Ovary (tissue), 10 donors: ENCODE measurements at places on chromosomes 11 and 22. TPM values are rescaled to one million over a fixed set of nuclear protein-coding genes. Genes with fewer than 3 reads are reported as not detected.
A peak's percentile ranks its signal among the peaks of the same experiment; 100 is the strongest.

DNA sequence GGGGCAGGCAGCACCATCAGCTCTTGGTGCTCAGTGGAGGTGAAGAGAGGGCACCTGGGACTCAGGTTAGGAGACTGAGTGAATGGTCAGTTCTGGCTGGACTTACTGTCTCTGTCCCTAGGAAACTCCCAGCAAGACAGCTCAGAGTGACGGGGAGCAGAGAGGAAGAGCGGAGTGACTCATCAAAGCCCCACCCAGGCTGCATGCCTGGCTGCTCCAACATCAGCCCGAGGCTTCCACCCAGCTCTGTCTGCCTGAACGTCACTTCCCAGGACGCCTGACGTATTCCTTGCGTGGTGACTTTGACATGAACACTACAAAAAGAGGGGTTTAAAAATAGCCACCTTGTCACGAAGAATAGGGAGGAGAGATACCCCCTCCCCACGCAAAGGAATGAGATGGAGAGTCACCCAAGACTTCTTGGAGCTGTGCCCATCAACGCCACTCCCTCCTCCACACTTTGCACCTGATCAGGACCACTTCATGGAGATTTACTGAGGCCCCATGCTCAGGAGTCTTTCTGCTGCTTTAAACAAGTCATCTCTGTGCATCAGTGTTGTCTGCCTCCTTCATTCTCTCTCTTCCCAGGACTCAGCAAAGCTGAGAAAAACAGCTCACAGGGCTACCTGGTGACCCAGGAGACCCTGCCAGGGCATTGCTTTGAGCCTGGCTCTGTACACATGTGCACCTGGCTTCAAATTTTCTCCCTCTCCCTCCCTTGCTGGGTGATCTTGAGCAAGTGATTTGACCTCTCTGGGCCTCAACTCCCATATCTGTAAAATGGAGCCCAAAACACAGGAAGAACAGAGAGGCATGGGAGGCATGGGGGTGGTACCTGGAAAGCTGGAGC, 83.1 kb downstream of the MN1 start:
- peak; percentile 32 for DNase-seq

DNA sequence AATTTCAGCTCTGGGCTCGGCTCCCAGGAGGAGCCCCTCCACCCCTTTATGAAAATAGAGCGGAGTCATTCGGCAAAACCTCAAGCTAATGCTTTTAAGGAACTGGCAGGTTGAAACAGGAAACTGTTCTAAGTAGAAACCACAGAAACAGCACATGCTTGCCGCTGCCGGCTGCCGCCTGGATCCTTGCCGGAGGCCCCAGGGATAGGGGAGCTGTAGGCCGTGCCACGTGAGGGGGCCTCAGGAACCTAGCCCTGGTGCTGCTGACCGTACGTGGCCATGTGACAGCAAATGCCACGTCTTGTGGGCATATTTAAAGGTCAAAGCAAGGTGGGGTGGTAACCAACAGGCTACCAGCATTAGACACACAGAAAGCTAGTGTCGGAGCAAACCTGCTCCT, 77.9 kb upstream of the TIMP3 start:
- DNase-seq = peak; percentile 49

DNA sequence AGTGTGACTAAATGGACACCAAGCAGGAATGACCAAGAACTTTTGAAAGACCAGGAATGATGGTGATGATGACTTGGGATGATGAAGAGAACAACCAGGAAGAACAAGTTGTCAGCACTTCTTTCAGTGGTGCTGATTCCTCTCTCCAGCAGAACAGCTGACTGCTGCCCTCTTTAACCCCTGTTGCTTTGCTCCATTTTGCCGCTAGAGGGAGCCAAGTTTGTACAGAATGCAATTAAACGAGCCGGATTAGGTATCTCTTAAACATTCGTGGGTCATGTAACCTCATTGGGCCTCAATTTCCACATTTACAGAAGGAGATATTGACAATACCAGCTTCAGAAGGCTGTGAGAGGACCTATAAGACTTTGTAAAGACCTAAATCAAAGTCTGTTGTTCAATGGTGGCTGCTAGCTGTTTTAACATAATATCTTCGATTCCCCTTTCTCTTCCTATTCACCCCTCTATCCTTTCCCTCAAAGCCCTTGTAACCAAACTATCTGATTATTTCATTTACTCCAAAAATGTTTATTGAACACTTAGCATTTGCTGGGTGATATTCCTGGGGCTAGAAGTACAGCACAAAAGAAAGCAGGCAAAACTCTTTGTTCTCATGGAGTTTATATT, 1.9 kb downstream of the OR4S1 start:
- DNase-seq = no peak

DNA sequence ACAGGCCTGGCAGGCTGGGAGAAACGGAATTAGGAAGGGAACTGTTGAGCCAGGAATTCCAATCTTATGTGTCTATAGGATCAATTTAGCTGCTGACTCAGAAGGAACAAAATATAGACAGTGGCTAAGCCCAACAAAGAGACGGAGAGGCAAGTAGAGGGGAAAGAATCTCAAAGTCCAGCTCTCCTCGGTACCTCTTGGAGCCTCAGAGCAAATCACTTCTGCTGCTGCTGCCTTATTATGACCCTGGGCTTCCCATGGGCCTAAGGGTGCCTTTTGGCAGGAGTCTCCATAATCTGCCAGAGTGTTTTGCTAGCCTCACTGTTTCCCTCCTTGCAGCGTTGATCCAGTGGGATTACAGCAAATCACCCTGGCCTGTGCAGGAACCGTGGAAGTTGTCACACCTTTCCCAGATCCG, 31.7 kb downstream of the PAX6 start:
- DNase-seq = no peak

GRCh38 chr11:75263944-75264349, 23.4 kb downstream of the TPBGL start:
- peak; percentile 9 for DNase-seq

GRCh38 chr22:38080850-38081635, 2.9 kb downstream of the SLC16A8 start:
- no peak for DNase-seq

DNA sequence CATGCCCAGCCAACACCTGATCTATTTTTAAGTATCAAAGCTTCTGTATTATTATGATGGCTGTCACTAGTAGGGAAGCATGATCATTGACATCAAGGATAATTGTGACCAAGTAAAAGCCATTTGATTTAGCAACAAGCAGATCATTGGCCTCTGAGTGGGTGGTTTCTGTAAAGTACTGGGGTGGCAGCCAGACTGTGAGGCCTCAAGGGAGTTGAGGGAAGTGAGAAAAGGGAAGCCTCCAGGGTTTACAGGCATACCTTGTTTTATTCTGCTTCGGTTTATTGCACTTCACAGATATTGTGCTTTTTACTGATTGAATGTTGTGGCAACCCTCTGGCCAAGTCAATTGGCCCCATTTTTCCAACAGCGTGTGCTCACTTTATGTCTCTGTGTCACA, 60.1 kb downstream of the PRR5L start:
- DNase-seq = no peak

GRCh38 chr22:40368016-40368415, 2.4 kb upstream of the SGSM3 start:
- DNase-seq = no peak

- no peak for DNase-seq
These were observed 403.2 kb downstream of the NELL1 start for GRCh38 chr11:21072558-21072957.

GRCh38 chr11:131185915-131186314, 184.5 kb upstream of the NTM start:
- no peak for DNase-seq

DNA sequence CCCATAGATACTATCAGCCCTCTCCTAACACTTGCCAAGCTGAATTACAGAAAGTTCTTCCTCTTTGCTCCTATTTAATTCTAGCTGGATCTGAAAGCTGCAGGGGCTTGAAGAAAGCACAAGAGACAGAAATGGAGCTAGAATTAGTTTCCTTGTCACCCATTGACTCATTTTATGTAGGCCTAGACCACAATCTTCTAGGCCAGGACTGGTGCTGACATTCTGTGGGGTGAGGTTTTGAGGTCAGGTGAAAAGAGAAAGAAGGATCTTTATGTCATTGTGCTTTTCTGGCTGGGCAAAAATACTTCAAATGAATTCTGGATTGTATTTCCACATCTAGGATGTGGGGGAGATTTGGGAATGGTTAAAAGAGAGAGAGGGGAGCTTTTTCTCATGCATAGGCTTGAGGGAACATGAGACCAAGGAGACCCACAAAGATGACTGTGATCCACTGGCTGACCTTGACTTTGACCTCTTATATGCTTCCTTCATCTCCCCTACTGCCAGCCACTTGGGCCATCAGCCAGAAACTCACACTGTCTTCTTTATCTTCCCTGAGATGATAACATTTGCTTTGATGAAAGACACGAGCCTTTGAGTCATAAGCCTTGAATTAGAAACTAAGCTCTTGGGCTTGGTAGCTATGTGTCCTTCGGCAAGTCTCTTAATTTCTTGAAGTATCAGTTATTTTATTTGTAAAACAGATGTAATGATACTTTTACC, 274.9 kb upstream of the CADM1 start:
- DNase-seq = no peak

GRCh38 chr11:119995730-119996491, 142.0 kb downstream of the TRIM29 start:
- no peak for DNase-seq

DNA sequence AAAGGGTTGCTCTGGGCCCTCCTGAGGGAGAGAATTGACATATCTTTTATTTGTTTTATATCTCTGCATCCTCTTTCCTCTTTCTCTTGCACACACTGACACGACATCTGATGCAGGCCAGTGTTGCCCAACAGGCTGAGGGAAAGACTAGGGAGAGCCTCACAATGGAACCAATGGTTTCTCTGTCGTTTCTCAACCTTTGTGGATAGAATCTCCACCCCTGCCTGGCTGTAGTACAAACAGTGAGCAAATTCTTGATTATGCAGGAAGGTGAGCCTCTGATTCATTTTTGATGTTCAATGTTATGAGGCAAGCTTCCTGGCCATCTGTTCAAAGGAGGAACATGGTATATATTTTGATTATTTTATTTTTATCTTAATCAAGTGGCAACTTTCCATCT, 49.8 kb upstream of the PLET1 start:
- no peak for DNase-seq

GRCh38 chr11:118068206-118068944, 8.5 kb upstream of the TMPRSS4 start:
- DNase-seq = no peak

DNA sequence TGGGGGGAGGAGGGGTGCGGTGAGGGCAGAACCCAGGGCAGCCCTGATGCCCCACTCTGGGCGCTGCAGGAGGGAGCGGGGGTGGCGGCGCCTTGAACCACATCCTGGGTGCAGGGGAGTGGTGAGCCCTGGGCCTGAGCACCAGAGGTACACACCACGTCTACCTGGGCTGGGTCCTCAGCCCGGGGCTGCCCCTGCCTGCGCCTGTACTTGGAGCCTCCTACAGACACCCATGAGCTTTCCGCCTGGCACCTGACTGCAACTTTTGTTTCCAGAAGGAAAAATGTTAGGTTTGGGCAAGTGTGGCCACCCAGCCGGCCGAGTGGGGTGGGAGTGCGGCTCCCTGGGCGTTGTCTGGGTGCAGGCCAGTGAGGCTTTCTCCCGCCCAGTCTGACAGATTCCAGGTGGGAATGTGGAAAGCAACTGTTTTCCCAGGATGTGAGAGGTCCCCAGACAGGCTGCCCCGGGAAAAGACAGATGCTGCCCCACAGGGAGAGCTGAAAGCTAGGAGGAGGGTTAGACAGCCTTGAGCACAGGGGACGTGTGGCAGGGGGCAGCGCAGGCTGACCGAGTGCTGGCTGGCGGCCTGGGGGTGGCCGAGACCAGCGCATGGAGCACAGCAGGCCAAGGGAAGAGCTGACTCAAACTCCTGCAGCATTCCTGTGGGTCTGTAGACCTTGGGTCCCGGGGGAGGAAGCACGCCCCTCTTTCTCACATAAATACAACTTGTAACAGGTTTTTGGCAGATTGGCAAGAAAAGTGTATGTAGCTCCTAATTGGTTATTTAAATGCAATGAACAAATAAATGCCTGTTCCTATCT, 44.1 kb downstream of the GNB1L start:
- peak; percentile 52 for DNase-seq

GRCh38 chr22:25582946-25583345, 18.5 kb downstream of the GRK3 start:
- no peak for DNase-seq

DNA sequence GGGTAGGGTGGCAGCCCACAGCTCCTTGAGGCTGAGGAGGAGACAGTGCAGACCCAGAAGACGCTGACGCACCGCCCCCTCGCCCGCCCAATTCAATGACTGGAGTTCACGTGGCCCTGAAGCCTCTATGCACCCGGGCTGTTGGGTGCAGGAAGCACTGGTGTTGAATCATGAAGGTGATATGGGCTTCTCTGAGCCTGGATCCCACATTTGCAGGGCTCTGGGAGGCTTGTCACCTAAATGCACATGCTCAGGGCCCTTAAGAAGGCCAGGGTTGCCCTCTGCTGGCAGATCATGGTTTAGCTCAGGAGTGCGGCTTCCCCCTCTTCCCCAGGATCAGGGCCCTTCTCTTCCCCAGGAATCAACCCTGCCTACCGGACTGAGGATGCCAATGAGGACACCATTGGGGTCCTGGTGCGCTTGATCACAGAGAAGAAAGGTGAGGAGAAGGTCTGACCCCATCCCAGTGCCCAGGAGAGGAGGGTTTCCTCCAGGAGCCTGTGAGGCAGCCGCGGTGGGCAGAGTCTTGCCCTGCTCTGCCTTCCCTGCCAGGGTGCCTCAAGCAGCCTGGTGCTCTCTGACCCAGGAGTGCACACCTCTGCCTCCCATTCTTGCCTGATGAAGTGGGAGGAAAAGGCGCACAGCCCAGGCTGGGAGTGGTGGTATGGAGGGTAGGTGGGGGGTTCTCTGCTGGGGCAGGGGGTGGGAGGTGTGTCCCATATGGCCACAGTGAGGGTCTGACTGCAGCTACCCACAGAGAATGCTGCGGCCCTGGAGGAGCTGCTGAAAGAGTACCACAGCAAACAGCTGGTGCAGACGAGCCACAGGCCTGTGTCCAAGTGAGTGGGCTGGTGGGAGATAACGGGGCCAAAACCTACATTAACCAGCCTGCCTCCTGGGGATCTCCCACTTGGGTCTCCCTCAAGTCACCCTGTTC, 17.5 kb downstream of the RELT start:
- peak; percentile 46 for DNase-seq

The RAG1 gene
- total RNA-seq = 0.82 TPM

The APBB1 gene
- 69.7 TPM for total RNA-seq

The KCNJ1 gene
- not detected for total RNA-seq

The CCDC73 gene
- total RNA-seq = 1.1 TPM

The APLNR gene
- total RNA-seq = 0.94 TPM

The FAM181B gene
- 1.5 TPM for total RNA-seq

The HORMAD2 gene
- total RNA-seq = not detected

The PLA2G3 gene
- total RNA-seq = not detected

The OR51B2 gene
- total RNA-seq = not detected

The PGA5 gene
- total RNA-seq = not detected

The KRTAP5-7 gene
- total RNA-seq = 0.23 TPM

The NELL1 gene
- total RNA-seq = not detected
